ENCODE measurements at places on chromosomes 12 and 14.

- DNase-seq: peak; percentile 45
Measured at GRCh38 chr12:26746121-26746714, 86.8 kb downstream of the ITPR2 start.

GRCh38 chr12:108060067-108060466 is 69.0 kb upstream of the WSCD2 start:
- DNase-seq: no peak

DNA sequence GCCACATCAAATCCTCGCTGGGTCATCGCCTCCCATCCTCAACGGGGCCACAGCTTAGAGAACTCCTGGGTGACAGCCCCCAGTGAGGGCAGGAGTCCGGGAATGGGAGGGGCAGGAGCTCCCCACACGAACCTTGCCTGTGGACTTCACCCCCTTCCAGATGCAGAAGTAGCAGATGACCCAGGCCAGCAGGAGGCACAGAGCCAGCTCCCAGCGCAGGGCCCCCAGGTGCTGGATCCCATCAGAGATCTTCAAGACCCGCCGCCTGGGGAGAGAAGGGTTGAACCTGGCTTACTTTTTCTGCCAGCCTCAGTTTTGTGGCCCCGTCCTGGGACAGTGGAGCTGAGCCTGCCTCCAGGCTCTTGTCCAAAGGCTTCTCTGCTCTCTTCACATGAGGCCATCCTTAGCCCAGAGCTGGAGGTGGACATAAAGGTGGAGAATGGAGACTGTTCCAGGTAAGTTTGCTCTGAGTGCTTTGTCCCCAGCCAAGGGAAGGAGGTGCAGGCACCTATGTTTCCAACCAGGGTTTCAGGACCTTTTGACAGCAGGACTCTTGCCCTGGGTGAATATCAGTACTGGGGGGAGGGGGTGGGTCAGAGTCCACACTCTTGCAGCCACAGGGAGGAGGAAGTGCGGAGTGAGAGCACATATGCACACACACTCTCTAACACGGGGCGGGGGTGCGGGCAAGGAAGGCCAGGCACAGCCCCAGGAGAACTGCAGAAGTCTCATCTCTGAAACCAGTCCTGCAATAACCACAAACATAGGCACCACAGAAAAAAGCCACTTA is 23.3 kb upstream of the SLC6A12 start:
- no peak for DNase-seq

GRCh38 chr12:10615532-10615931 is 2.1 kb upstream of the MAGOHB start:
- DNase-seq: no peak

DNA sequence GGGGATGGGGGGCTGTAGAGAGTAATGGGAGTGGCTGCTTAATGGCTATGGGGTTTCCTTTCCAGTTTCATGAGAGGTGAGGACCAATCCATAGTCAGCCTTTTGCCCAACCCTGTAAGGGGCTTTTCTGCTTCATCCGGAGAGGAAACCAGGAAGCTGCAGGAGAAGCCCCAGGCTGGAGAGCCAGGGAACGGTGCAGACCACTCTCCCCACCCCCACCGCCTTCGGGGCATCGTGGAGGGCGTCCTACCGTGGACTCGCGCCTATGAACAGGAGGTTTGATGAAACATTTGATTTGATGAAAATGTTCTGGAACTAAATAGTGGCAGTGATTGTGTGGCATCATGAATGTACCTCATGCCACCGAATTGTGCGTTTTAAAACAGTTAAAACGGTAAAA is 204.3 kb upstream of the DIO3 start:
- DNase-seq: no peak

GRCh38 chr14:68469208-68469713 is 323.6 kb downstream of the ZFP36L1 start:
- no peak for DNase-seq

- no peak for DNase-seq
Measured at GRCh38 chr14:67941456-67942018, 122.0 kb downstream of the RAD51B start.

- no peak for DNase-seq
Measured at GRCh38 chr12:42124764-42125387, 19.8 kb downstream of the GXYLT1 start.

GRCh38 chr14:84065811-84066210 is 1464.1 kb upstream of the FLRT2 start:
- DNase-seq: no peak

DNA sequence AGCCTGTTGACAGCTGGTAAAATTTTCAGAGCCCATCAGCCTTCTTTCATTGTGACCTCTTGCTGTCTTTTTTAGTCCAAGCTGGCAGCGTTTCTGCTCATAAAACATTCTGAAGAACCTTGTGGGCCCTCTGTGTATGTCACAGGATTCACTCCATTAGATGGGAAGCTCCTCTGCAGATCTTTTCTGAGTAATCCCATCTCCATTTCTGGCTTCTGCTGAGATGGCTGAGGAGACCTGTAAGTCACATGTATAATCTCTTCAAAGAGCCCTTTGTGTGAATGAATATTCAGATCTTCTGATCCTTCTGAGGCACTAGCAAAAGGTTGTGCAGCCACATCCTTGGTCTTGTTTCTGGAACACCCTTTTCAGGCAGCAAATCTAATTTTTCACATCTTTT is 2.8 kb downstream of the RXYLT1 start:
- DNase-seq: no peak

GRCh38 chr14:68711561-68712309 is 81.1 kb downstream of the ZFP36L1 start:
- DNase-seq: no peak

- no peak for DNase-seq
Measured at GRCh38 chr14:99812096-99812750, 19.0 kb downstream of the EML1 start.

- no peak for DNase-seq
Measured at GRCh38 chr12:120497524-120498150, 1.7 kb downstream of the DYNLL1 start.

GRCh38 chr12:98344046-98344930 is 171.1 kb upstream of the TMPO start:
- no peak for DNase-seq

GRCh38 chr14:66596241-66596985 is 88.5 kb downstream of the GPHN start:
- no peak for DNase-seq

DNA sequence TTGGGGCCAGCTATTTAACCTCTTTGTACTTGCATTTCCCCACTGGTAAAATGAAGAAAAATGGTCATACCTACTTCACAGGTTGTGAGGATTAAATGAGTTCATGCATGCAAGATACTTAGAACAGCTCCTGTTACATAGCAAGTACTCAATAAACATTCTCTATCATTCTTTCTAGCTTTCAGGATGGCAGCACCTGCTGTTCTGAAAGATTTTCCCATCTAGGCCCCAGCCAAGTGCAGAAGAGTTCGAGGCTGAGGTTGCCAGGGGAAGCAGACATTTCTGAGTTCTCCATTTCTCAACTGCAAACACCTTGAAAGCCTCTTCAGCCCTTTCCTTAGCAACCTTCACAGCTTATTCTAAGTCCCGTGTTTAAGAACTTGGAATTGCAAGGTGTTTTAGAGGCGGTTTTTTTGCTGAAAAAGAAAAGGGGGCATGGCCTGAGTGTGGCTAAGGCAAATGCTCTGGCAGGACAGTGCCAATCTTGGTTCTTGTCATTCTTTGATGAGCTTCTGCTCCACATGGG is 73.0 kb upstream of the PRMT8 start:
- DNase-seq: no peak

- DNase-seq: no peak
Measured at GRCh38 chr14:22601996-22602395, 3.9 kb downstream of the ABHD4 start.

- DNase-seq: peak; percentile 42
Measured at GRCh38 chr12:87756111-87756510, 273.1 kb downstream of the C12orf50 start.

- peak; percentile 94 for DNase-seq
Measured at GRCh38 chr12:59820594-59821011, 224.8 kb downstream of the SLC16A7 start.

DNA sequence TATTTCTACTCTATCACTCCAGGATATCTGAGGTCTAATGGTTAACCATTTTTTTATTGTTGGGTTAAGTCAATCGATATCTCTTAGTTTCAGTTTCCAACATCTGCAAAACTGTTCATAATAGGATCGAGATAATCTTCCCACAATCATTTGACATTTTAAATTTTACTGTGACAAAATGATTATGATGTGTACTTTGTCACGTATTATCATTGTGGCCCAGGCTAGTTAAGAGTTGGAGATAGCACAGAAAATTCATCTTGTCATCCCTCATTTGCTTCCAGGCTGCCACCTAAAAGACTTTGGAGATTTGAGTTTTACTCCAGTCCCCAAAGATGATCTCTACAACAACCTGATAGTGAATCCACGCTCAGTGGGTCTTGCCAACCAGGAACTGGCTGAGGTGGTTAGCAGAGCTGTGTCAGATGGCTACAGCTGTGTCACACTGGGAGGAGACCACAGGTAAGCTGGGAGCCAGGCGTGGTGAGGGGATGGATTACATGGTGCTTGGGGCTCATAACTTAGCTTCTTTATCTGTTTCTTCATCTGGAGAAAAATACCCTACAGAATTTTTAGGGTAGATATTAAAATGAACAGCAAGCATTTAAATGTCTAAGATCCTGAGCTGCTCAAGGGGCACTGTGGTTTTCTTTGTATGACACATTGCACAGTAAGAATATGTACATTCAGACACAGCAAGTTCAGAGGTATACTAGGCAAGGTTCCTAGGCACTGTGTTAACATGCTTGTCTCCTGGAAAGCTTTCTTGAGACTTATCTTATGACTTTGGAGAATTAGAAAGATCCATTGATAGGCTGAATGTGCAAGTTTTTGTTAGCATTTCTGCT is 22.4 kb downstream of the ARG2 start:
- no peak for DNase-seq

GRCh38 chr12:120406069-120406468 is 31.8 kb upstream of the COX6A1 start:
- no peak for DNase-seq

- no peak for DNase-seq
Measured at GRCh38 chr14:103185051-103186029, 62.1 kb downstream of the TNFAIP2 start.

- no peak for DNase-seq
Measured at GRCh38 chr12:100229036-100229635, 28.5 kb downstream of the ACTR6 start.

GRCh38 chr14:49203676-49204075 is 382.5 kb downstream of the RPS29 start:
- DNase-seq: no peak

- no peak for DNase-seq
Measured at GRCh38 chr12:124217508-124218242, 77.2 kb upstream of the RFLNA start.

- DNase-seq: no peak
Measured at GRCh38 chr14:100617410-100618317, 30.4 kb upstream of the BEGAIN start.

DNA sequence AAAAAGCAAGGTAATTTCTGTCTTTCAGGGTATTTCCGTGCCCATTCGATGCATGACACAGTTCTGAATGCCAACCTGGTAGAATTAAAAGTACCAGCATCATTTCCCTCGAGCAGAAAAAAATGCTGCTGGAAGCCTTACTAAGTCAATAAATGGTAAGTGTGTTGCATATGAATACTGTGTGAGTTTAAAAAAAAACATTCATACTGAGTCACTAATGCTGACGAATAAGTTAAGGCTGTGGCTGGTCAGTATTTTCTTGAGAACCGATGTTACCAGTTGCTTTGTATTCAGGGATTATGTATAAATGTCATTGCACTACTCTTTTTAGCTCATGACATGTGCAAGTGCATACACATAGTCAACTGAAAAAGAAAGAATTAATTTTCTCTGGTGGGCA is 710.2 kb downstream of the TRHDE start:
- DNase-seq: no peak

- DNase-seq: no peak
Measured at GRCh38 chr14:75553761-75554364, 24.6 kb upstream of the FLVCR2 start.

GRCh38 chr12:15688202-15688736 is 100.9 kb downstream of the EPS8 start:
- DNase-seq: no peak

GRCh38 chr14:23118506-23119362 is at the start of gene CEBPE:
TSS of gene CEBPE (minus strand) at chr14:23119255. CDS start at chr14:23119091, 164 bp downstream.
- DNase-seq: no peak

DNA sequence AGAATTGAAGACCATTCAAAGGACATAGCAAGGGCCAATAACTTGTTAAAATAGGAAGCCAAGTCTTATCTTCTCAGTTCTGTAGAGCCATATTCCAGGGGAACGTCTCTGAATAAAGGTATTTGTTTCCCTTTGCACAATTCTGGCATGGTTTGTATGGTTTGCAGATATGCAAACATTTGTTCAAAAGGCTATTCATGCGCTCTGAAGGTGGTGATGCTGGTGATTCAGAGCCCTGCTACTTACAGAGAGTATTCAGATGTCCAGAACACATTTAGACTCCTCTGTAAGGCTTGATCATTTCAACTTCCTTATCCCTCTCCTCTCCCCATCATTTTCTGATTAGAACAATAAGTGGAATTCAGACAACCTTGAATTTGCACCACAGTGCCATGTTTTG is 35.9 kb downstream of the SLC4A8 start:
- DNase-seq: no peak

GRCh38 chr12:51636986-51637385 is 46.0 kb downstream of the SCN8A start:
- no peak for DNase-seq

DNA sequence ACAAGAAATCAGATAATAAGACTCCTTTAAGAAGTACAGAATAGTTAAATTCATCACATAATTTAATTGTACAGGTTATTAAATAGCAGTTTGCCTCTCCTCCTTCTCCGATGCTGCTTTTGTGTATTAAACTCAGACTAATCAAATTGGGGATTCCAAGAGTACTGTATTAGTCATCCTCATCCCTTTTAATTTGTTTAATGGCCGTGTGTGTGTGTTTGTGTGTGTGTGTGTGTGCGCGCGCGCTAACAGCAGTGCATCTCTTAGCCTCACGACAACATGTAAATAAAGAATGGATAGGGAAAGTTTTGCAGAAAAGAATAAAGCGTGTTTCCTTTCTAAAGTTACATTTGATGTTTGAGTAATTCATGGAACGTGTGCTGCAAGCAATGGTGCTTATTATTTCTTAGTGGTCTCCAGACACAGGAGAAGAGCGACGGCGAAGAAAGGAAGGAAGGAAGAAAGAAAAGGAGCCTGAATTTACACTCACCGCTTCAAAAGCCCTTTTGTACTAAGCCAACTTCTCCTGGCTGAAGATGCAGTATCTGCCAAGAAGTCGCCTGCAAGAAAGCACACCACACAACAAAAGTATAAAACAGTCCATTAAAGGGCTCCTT is 220.3 kb downstream of the ASCL1 start:
- no peak for DNase-seq

DNA sequence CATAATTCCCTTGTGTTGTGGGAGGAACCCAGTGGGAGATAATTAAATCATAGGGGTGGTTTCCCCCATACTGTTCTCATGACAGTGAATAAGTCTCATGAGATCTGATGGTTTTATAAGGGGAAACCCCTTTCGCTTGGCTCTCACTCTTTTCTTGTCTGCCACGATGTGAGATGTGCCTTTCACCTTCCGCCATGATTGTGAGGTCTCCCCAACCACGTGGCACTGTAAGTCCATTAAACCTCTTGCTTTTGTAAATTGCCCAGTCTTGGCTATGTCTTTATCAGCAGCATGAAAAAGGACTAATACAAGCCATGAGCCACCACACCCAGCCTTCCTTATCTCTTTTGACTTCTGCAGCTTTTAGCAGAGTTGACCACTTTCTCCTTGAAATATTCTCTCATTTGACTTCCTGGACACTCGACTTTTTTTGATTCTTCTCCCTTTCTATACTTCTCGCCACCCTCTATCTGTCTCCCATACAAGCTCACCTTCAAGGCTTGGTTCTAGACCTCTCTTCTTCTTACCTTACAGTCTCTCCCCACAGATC is 2.3 kb downstream of the MTERF2 start:
- no peak for DNase-seq
